ENCODE measurements at places on chromosomes 2 and 18.

DNA sequence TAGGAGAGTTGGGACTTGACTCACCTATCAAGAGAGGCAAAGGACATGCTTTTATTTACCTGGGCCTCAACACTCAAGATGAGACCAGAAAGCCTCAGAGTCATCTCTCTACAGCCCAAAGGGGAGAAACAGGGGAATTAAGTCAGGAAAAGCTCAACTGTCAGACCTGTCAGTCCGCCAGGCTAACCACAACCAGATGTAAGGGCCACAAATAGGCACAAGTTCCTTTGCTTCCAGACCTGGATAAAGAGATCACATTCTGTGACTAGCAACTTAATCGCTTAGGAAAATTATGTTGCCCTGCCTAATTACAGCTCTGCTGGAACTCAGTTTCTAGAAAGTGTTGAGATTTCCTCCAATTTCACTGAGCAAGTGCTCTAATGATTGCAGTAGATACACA lies 67.9 kb downstream of the ANKRD44 start:
- no peak for DNase-seq

- no peak for DNase-seq
Measured at GRCh38 chr2:128202791-128203190, 111.8 kb downstream of the UGGT1 start.

DNA sequence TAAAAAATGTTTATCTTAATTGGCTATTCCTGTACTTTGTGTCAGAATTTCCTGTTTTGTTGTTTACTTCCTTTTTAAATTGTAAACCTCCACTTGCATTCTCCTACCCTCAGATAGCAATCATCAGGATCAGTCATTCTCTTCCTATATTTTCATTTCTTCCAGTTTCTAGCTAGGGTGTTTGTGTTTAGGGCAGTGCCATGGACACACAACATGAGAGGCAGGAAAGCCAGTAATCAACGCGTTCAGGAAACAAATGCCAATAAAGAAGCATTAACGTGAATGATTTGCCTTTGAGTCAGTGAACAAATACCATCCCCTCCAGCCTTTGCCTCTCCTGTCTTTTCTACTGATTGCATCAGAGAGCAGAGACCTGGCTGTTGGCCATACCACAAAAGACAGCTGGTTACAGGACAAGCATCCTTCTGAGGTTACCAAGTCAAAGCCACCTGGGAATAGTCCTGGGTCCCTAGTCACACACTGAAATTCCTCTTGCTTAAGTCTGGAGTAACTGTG lies 56.7 kb upstream of the FHL2 start:
- no peak for DNase-seq

GRCh38 chr2:73933194-73933593 lies 6.5 kb downstream of the DGUOK start:
- DNase-seq = peak; percentile 70

- peak; percentile 43 for DNase-seq
Measured at GRCh38 chr2:216536734-216537210, 38.1 kb downstream of the RPL37A start.

DNA sequence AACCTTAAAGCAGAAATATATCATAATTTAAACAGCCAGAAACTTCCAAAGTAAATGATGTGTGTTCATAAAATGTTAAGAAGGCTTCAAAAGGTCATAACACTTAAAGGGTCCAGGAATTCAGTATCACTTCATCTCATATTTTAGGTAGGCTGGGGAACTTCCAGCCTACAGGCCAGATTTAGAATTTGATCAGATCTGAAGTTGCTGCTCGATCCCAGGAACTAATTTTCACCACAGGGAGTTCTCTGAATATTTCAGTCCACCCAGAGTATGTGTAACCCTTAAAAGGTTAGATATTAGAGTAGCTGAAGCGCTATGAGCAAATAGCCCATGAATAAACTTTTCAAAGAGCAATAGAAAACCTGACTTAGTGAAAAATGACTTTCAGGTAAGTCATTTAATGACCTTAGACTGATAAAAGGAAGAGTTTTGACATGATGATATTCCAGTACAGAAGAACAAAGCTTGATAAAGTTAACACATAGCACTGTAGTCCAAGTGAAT lies 1.7 kb downstream of the WIPF1 start:
- no peak for DNase-seq

- DNase-seq = no peak
Measured at GRCh38 chr2:82254728-82255127, 1950.2 kb upstream of the LRRTM1 start.

Data from NCI-H2227 treated with DMSO at 0.1 percent for 48 hours (cell line).